ENCODE measurements at places on chromosomes 1 and 21.

DNA sequence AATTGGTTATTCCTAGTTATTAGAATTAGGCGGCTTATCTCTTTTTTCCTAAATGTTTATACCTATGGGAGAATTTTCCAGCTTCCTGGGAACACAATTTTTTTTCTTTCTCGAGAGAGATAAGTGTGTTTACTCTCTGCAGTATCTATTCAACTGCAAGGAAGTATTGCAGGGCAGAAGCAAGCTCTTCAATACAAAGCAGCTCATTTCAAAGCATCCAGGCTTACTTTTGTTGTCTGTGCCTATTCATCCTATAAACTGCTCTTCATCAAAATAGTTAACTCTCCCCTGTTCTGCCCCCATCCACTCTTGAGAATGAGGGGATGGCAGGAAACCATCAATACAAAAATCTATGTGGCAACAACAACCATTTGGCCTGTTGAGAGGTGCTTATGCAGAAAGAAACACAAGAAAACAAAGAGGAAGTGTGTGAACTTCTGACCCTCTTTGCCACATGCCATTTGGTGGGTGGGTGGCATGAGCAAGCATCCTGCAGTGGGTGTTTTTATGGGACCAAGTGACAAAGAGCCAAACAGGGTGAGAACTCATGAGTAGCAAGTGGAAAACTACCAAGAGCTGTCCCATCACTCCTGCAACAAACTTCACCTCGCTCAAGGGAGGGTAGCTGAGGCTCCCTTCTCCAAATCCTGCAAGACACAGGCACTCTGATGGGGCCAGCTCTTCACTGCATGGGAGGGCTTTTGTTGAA is 50.6 kb upstream of the MRPS6 start:
- DNase-seq, result no peak

- no peak for DNase-seq
Observed at GRCh38 chr1:188432427-188432826, 1603.7 kb downstream of the PLA2G4A start.

DNA sequence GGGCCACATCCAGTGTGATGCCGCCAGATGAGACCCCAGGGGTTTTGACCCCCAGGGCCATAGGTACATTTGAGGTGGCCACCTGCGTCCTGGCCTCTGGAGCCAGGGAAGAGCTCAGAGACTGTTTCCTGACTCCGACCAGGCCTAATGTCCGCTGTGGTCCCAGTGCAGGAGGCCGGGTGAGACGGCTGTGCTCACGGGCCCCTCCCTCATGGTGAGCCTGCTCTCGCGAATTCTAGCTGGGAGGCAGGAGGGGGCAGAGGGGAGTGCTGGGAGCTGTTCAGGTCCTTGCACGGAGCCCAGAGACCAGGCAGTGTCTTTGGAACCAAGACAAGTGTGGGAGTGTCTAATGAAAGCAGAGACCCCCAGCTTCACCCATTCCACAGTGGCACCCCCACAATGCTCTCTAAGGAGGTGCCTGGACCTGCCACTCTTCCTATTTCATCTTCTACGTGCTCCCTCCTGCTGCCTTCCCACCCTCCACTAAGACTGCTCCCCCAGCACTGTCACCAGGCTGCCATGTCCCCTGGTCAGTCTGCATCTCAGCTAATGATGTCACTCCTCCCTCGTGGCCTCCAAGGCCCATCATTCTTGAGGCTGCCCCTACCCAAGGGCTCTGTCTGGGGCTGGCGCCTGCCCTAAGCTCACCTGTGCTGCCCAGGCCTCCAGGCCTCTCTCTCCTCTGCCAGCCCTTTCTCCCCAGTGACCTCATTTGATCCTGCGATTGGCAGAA is 256.3 kb upstream of the C1orf174 start:
- no peak for DNase-seq

- DNase-seq, result no peak
Observed at GRCh38 chr1:30133414-30134055, 589.9 kb downstream of the MATN1 start.

- no peak for DNase-seq
Observed at GRCh38 chr1:56586502-56586901, 7.1 kb upstream of the PLPP3 start.

DNA sequence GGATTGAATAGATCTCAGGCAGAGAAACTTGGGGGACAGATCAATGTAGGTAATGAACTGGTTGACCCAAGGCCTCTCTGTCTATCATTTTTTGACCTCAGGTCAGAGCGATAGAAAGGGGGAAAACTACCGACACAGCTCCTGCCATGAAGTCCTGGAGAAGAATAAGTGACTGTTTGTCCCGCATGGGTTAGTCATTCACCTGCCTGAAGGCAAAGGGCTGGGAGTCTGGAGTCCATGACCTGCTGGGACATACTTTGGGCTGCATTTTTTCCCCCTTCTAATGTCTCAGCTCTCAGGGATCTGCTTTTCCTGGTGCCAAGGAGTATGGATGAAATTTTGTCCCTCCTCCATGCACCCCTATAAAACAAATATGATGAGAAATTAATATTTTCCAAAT is 1.6 kb upstream of the ROR1 start:
- DNase-seq, result no peak

DNA sequence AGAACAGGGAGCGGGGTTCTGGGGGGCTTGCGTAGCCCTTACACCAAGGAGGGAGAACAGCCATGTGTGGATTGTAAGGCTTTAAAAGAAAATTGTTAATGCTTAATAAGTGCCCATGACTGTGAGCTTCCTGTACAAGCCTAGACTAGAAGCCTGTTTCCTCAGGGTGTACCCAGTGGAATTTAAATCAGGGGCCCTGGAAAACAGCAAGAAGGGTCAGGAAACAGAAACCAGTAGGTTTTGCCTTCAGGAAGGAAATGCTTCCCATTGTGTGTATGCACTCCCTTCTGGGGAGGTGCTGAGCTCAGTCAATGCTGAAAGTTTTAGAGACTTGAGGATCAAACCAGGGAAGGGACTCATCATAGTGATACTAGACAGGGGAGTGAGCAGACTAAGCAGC is 12.7 kb downstream of the UTP11 start:
- DNase-seq, result no peak

- no peak for DNase-seq
Observed at GRCh38 chr1:165207853-165208515, 148.5 kb downstream of the LMX1A start.

DNA sequence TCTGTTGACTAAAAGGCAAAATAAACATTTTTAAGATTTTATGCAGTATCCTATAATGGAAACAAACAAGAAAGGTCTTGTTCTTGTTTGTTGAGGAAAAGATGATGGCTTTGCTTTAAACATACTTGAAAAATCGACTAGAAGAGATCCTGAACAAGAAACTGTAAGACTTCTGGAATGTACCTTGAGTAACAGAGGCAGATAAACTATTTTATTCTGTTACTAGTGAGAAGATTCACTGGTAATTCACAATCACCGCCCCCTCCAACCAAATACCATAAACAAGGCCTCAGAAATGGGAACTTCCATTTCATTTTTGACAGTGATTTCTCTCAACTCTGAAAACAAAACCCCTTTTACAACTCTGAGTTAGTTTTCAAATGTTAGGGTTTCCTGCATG is 18.1 kb downstream of the TSEN15 start:
- DNase-seq, result peak; percentile 39

DNA sequence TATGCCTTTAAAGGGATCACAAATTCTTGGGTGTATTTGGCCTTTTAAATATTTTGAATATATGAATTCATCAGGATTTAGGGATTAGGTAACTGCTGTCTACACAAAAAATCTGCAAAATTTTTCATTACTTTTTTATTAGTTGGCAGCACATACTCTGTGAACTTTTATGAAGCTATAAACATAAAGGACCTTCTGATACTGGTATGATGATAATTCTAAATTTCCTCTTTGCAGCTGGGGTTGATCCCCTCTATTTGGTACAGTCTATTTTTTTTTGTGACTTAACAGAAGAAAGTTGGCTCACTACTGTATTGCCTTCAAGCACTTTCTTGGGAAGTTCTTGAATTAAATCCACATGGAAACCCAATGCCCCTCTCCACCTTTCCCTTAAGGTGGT is 416.1 kb downstream of the LMO4 start:
- DNase-seq, result no peak

- no peak for DNase-seq
Observed at GRCh38 chr1:111223126-111223685, 4.3 kb upstream of the CHI3L2 start.

DNA sequence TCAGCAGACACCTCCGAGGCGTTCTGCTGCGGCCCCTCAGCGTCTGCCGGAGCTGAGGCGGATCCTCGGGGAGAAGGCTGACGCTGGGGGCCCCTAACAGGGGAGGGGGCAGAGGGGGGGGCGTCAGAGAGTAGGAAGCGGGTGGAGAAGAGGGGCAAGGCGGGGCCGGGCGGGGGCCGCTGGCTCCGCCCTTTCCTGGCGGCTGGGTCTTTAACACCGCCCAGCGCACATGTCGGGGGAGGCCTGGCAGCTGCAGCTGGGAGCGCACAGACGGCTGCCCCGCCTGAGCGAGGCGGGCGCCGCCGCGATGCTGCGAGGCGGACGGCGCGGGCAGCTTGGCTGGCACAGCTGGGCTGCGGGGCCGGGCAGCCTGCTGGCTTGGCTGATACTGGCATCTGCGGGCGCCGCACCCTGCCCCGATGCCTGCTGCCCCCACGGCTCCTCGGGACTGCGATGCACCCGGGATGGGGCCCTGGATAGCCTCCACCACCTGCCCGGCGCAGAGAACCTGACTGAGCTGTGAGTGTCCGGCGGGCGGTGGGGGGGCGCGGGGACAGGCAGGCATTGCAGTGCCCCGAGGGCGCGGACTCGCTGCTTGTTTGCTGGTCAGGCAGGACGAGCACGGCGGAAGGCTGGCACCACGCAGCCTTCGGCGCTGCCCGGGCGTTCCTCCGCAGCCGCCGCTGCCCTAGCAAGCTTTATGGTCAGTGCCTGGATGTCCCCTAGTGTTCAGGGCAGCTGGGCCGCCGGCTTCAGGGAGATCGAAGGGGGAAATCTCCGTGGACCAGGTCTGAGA is at the start of gene NTRK1:
TSS of gene NTRK1 (plus strand) at position 238 of the 796 bp plus-strand sequence. CDS start at position 308, 70 bp downstream.
- peak; percentile 15 for DNase-seq

GRCh38 chr1:230797942-230798365 is 50.8 kb downstream of the CAPN9 start:
- DNase-seq, result peak; percentile 64

GRCh38 chr1:21059021-21059420 is 117.7 kb downstream of the EIF4G3 start:
- no peak for DNase-seq

DNA sequence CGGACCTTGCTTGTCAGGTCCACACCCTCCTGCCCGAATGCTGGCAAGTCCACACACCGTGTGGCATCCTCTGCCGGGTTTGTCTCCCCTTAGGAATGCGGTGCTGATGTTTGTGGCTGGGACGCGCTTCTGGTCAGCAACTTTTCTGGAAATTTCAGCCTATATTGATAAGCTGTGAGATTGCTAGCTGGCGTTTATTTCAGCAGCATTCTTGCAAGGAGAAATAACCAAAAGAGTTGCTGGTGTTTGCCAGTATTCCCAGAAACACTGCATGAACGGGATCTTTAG is 601 bp downstream of the CEPT1 start:
- DNase-seq, result peak; percentile 73

GRCh38 chr1:119947468-119947867 is 51.2 kb upstream of the ADAM30 start:
- DNase-seq, result peak; percentile 81

DNA sequence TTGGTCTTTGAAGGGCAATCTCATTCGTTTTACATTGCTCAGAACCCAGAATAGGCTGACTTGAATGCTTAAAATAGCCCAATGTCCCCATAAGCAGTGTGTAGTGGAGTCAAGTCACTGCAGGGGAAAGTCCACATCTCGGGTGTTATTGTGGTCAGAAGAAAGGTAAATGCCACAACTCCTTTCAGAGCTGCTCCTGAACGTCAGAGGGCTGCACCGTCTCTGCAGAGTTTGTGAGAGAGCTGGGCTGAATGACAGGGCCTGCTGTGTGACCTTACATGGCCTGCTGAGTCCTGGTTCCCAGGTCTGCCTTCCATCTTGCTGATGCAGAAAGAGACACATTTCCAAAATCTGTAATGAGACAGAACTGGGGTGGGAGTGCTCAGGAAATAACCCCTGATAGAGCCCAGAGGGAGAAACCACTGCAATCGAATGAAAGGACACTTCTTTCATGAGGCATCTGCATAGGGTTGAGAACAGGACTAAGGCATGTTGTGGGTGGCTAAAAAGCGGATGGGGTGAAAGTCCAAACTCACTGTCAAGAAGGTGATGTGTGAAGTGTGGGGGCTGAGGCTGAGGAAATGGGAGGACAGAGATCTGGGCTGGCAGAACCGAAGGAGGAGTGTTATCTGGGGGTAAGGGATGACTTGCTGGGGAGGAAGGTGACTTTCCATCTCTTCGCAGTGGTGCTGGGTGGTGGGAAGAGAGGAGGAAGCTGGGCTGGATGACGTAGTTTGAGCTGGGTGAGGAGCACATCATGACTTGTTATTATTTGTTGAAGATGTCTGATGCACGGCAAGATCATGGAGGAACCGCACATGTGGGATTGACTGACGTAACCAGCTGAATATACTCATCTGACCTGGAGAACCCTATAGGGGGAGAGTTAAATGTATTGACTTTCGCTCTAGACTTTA is 33.7 kb downstream of the XCL2 start:
- no peak for DNase-seq

DNA sequence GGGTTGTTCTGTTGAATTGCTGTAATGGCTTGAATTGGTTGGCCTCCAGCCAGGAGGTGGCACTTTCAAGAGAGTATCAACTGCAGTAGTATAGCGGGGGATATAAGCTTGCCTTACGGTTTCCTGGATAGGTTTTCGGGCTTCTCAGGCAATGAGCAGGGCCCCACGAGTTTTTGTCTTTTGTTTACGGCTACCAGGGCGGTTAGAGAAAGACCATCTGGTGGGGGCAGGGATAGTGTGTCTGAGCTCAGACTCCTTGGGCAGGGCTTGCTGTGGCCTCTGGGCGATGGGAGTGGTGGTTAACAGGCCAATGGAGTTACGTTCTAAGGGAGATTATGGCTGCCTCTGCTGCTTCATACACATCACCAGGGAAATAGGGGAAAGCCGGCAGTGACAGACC is 62.8 kb downstream of the DTL start:
- DNase-seq, result no peak

- DNase-seq, result peak; percentile 93
Observed at GRCh38 chr21:33384841-33385331, 18.3 kb upstream of the IFNGR2 start.

DNA sequence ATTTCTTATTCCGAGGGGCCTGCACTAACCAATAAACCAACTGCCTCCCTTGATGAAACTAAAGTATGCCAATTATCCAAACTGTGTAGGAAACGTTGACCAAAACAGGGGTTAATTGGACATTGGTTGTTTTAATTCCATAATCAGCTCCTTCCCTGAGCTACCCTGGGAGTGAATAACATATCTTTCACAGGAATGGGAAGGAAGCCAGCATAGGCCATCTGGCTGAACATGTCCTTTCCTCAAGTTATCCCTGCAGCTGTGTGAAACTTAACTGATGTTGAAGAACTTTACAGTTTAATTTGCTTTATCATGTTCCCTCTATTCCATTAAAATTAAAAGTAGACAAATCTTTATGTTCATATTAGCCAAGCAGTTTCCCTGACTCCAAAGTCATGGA is 75.4 kb downstream of the NRIP1 start:
- peak; percentile 70 for DNase-seq
